Activated T-helper 1 cell treated with Interleukin-2 at 50 U/mL for 16 hours (primary cell): ENCODE measurements at places on chromosomes 6 and 20.

DNA sequence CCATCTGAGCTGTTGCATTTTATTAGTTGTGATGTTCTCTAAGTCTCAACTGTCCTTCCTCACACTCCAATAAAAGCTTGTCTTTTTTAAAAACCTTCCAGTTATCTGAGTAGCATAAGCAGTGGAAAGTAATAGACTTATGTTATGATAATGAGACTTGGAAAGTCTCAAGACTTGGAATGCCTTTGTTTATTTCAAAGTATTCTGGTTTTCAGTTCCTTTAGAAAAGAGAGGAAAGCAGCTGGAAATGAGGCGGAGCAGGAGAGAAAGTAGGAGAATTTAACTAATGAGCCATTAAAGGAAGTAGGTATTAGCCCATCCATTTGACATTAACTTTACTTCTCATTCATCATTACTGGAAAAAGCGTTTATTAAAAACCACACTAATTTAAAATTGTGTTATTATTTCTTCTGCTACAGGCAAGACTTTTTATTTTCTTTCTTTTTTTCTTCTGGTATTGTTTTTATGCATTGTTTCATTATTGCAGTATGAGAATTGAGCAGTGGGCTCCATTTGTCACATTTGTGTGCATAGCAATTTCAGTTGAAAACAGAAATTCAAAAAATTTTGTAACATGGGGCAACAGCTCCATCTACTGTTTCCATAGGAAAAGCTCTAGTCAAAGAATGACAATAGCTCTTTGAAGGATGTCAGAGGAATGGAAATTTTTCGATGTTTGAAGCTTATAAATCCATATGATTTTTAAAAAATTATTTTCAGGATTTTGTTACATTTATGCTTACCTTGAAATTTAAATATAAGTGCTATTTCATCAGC, 194.8 kb downstream of the COL9A1 start:
- no peak for DNase-seq

GRCh38 chr6:4351520-4352321, 216.3 kb upstream of the ECI2 start:
- DNase-seq: no peak

DNA sequence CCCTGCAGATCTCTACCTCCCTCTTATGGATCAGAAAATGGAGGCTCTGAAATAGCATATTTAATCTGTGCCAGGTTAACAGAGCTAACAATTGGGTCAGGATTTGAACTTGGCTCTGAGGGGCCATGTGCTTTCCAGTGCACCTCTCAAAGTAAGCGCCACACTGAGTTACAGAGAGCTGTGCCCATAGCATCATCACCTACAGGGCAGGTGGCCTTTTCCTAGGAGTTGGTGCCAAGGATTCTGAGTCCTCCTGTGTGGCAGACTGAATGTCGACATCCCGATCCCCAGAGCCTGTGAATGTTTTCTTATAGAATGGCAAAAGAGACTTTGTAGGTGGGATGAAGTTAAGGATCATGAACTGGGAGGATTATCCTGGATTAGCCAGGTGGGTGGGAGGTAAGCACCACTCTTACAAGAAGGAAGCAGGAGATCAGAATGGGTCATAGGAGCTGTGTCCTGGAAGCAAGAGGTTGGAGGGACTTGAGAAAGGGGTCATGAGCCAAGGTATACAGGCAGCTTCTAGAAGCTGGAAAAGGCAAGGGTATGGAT, 68.0 kb upstream of the TBC1D7 start:
- no peak for DNase-seq

DNA sequence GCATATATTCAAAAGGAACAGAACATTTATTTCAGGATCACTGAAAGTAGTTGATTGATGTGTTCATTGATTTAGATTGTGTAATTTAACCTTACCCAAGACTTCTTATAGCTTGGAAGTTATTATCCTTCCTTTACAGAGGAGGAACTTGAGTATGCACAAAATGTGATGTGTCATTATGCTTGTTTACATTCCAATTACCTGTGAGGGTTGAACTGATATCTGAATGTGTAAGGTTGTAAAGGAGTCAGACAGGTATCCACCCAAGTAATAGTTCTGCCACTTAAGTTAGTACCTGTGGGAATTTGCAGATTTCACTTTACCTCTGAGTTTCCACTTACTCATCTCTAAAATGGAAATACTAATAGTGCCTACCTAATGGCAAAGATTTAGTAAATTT, 668.2 kb downstream of the DOK5 start:
- no peak for DNase-seq

DNA sequence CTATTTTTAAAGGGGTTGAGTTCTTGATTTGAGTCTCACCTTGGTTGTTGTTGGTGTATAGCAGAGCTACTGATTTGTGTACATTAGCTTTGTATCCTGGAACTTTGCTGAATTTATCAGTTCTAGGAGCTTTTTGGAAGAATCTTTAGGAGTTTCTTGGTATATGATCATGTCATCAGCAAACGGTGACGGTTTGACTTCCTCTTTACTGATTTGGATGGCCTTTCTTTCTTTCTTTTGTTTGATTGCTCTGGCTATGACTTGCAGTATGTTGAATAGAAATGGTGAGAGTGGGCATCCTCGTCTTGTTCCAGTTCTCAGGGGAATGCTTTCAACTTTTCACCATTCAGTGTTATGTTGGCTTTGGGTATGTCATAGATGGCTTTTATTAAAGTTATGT, 64.0 kb downstream of the CDYL start:
- DNase-seq: no peak

- no peak for DNase-seq
Observed at GRCh38 chr6:108751851-108752732, 96.1 kb upstream of the ARMC2 start.

DNA sequence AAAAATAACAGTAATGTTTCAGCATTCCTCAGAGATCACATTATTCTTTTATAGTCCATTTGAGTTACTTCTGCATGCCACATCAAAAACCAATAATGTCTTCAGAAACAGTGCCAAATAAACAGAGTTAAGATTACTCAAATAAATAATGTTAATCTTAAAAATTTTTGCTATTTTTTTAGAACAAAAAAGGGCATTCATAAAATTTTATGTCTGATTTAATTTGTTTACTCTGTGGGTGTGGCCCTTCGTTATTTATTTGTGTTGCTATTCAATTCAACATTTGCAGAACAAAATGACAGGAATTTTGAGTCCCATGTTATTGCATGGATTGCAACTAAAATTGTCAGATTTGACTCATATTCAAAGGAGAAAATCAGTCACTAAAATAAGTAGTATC, 18.7 kb upstream of the TBC1D32 start:
- no peak for DNase-seq

DNA sequence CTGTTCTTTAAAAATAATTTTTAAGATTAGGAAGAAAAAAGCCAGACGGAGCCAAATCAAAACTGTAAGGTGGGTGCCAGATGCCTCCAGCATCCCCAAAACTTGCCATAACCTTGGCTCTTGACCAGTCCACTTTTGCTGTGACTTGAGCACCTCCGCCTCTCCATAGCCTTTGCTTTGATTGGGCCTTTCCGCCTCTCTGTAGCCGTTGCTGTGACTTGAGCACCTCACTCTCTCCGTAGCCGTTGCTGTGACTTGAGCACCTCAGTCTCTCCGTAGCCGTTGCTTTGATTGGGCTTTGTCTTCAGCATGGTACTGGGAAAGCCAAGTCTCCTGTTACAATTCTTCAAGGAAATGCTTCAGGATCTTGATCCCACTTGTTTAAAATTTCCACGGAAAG, 73.0 kb downstream of the YTHDF1 start:
- no peak for DNase-seq

GRCh38 chr20:25294459-25295385, 46.8 kb downstream of the PYGB start:
- DNase-seq: peak; percentile 44

DNA sequence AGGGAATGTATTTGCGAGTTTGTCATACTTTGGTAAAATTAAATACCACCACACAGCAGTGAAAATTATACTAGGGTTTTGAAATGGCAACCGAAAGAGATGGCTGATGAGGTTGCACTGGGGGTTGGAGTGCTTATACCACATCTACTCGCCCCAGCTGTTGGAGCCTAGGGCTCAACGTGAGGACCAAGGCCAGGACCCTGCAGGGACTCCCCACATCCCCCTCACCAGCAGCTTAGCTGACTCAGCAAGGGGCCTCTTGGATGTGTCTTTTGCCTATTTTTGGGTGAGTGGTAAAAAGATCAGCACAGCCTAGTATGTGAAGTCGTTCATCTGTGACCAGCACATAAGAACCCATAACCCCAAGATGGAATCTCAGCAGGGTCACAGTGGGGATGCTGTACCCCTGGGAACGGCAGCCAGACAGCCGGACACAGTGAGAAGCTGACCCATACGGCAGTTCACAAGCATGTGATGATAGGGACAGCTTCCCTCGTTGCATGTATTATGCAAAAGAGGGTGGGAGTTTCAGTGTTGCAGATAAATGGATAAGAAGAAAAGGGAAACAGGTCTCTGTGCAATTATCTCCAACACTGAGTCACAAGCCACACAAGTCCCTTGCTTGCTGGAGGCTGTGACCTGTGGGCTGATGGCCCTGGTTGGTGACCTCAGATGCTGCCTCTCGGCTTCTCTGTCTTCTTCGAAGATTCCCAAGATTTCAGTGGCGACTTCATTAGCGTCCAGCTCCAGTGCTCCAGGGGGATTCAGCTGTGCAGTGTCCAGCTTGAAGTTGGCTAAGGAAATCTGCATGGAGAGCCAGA, 20.9 kb upstream of the SPO11 start:
- no peak for DNase-seq

DNA sequence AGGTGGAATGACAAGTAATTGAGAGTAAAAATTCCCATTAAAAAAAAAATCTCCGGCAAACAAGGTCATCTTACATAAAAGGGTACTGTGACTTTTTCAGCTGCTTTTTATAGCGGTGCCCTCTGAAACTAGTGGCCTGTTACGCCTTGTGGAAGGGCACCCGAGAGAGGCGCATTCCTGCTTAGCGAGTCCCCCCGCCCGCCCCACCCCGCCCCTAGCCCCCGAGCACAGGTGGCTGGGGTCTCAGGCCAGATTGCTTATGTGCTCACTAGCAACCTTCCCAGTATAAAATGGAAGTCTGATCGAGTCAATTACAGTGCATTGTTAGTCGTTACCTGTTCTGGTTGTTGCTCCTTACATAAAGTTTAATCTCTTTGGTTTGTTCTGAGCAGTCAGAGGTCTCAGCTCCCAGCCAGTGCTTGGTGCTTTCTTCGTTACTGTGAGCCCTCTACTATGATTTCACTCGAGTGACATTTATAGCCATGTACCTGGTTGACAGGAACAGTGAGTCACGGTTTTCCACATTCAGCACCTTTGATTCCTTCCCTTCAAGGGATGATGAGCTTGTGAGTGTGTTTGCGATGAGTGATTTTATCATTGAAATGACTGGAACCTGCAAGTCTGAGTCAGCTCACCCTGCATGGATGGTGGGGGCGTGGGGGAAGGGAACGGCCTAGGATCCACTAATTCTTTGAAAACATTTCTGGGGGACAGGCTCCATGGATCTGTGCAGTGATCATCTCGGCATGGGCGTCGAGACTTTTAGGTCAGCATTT, 47.6 kb downstream of the ZDHHC14 start:
- no peak for DNase-seq

- DNase-seq: no peak
Observed at GRCh38 chr6:11684901-11685480, 93.6 kb downstream of the ADTRP start.

DNA sequence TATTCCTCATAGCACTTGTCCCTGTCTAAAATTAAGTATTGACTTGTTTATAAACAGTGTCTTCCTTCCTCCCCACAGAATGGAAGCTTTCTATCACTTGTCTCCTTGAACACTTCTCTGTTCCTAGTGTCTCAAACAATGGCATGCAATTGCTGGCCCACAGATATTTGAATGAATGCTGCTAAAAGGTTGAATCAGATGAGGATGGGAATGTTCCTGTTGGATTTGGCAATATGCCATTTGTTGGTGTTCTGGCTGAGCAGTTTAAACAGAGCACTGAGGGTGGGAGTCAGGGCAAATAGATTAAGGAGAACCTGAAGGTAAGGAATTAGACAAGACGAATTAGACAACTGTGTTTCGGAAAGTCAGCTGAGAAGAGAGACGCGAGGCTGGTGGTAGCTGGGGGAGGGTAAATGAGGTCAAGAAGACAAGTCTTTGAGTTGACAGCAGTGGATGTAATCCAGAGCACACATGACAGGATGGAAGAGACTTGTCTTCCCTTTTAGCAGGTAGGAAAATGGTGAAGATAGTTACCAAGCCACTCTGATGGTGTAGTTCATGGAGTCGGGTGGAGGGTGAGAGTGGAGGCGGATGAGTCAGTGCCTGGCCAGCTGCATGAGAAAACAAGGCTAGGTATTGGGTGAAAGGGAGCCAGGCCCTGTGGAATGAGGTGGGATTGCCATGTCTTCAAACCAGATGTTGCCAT, 58.3 kb upstream of the GNRH2 start:
- DNase-seq: no peak

DNA sequence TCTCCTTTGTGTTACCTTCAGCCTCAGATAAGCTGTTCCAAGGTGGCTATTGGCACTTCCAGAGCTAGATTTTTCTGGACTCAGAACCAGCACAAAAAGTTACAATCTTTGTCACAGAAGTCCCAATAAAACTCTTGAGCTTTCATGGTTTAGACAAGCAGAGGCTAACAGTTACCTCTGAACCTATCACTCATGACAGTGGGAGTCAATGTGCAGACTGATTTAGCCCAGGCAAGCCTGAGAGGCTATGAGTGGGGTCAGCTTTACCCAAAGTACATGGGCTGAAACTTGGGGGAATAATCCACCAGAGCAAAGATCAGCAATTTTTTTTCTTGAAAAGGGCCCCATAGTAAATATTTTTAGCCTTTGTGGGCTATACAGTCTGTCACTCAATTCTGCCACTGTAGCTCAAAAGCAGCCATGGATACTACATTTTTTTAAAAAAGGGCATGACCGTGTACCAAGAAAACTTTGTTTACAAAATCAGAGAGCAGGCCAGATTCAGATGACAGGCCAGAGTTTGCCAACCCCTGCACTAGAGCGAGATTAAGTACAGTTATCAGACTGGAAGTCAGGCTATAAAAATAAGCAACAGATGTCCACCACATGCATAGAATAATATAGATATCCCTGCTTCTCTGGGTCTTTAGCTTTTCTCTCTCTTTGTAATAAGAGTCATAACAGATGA, 20.0 kb downstream of the CCN2 start:
- DNase-seq: no peak

- no peak for DNase-seq
Observed at GRCh38 chr6:13302751-13303667, 25.3 kb downstream of the TBC1D7 start.

GRCh38 chr6:149806127-149806526, 56.6 kb downstream of the PCMT1 start:
- no peak for DNase-seq
